ENCODE measurements at places on chromosomes 6 and 20.

GRCh38 chr6:30894935-30895334 is 10.6 kb downstream of the DDR1 start:
- no peak for DNase-seq

GRCh38 chr6:143964674-143965081 is 43.4 kb downstream of the PLAGL1 start:
- no peak for DNase-seq

GRCh38 chr20:49315580-49315979 is 37.7 kb upstream of the ZNFX1 start:
- DNase-seq, result no peak

DNA sequence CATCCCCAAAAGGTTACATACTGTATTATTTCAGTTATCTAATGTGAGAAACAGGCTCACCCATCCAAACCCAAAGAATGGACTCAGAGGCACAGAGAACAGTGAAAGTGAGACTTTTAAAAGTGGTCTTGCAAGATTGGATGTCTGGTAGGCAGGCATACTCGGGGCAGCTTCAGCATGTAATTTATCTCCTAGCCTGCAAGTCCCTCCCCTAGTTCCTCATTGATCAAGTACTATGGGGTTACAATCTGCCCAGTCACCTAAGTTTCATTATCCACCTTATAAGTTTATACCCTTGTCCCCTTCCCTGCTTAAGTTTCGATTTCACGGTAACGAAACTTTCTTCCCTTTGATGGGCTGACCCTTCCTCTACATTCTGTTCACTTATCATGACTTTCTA is 20.8 kb upstream of the ZNF451 start:
- DNase-seq, result no peak

- DNase-seq, result no peak
Measured at GRCh38 chr6:135514706-135515105, 17.2 kb upstream of the AHI1 start.

GRCh38 chr6:3337521-3338350 is 79.0 kb downstream of the PSMG4 start:
- DNase-seq, result no peak

Data from activated CD4-positive, alpha-beta T cell treated with anti-CD3 and anti-CD28 coated beads, Interleukin-2, amount 50 U/mL, for 4 hours (primary cell).